ENCODE measurements at places on chromosomes 5 and 9. TPM values are rescaled to one million over a fixed set of nuclear protein-coding genes. Genes with fewer than 3 reads are reported as not detected.

BTNL8 gene
- not detected for total RNA-seq

SLCO4C1 gene
- total RNA-seq, result 0.82 TPM

SV2C gene
- 2.9 TPM for total RNA-seq

FGF18 gene
- 0.82 TPM for total RNA-seq

BASP1 gene
- 411 TPM for total RNA-seq

CDC37L1 gene
- 39.9 TPM for total RNA-seq

- DNase-seq, result no peak
Measured at GRCh38 chr5:111676466-111676865, 80.5 kb downstream of the NREP start.

GRCh38 chr5:41670216-41670615 lies 159.8 kb upstream of the PLCXD3 start:
- no peak for DNase-seq

DNA sequence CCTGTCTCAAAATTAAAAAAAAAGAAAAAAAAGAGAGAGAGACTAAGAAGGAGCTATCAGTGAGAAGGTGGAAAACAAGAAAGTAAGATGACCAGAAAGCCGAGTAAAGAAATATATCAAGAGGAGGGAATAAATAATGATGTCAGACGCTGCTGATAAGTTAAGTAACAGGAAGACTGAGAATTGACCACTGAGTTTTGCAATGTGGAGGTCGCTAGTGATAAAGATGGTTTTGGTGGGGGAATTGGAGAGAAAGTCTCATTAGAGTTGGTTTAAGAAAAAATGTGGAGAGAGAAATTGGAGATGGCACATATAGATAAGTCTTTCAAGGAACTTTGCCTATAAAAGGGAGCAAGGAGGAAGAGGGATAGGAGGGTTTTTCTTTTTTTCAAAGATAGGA lies 91.9 kb downstream of the RAD23B start:
- no peak for DNase-seq

GRCh38 chr5:153987301-153987700 lies 51.4 kb downstream of the FAM114A2 start:
- DNase-seq, result no peak

- DNase-seq, result peak; percentile 4
Measured at GRCh38 chr5:76641514-76642120, 18.4 kb upstream of the F2RL2 start.

DNA sequence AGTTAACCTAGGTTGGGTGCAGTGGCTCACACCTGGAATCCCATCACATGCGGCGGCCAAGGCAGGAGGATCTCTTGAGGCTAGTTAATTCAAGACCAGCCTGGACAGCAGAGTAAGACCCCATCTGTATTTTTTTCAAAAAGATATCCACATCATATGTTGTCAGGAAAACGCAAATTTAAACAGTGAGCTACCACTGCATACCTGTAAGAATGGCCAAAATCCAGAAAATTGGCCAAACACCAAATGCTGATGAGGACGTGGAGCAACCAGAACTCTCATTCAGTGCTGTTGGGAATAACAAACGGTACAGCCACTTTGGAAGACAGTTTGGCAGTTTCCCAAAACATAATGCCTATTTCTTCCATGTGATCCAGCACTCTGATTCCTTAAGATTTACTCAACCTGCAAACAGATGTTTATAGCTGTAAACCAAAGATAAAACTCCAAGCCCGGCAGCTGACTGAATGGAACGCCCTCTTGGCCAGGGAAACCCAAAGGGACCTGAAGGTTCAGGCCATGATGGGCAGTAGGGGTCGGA lies 12.4 kb downstream of the CEL start:
- no peak for DNase-seq

GRCh38 chr9:101220341-101220740 lies 164.5 kb downstream of the BAAT start:
- DNase-seq, result no peak

GRCh38 chr5:32601623-32602295 lies 16.4 kb downstream of the SUB1 start:
- DNase-seq, result no peak

Data from frontal cortex (tissue), 4 donors.